ENCODE measurements at places on chromosomes 2 and 18.

DNA sequence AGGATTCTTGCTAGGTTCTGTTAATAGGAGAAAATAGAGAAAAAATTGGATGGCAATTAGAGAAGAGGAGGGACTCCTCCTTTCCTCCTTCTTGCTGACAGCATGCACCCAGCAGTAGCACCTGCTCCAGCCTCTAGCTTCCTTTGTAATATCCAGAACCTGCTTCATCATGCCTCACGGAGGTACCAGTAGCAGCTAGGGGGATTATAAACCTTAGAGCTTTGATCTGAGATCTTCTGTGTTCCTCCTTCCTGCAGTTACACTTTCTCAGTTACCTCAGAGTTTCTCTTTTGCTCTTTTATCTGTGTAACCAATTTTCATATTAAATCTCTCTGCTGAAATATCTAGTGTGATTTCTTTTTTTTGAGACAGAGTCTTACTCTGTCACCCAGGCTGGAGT is 16.6 kb downstream of the DPP4 start:
- DNase-seq: no peak

GRCh38 chr2:88159481-88159880 is 10.7 kb upstream of the THNSL2 start:
- DNase-seq: no peak

GRCh38 chr2:217037353-217037752 is 177.5 kb upstream of the TNP1 start:
- DNase-seq: no peak

DNA sequence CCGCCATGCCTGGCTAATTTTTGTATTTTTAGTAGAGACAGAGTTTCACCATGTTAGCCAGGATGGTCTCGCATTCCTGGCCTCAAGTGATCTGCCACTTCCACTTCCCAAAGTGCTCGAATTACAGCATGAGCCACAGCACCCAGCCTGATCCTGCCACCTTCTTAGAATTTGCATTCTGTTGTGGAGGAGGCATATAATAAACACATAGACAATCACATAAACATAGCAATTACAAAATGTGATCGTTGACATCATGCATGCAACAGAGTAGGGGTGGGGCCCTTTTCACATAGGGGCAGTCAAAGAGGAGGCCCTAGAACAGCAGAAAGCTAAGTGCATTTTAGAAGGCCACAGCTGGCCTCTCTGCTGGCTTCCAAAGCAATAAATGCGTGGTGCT is 39.9 kb upstream of the TSPYL6 start:
- DNase-seq: no peak

Measured in ovary (tissue), 10 donors.